Thymus (tissue), 14 donors: ENCODE measurements at places on chromosomes 1 and 21. TPM values are rescaled to one million over a fixed set of nuclear protein-coding genes. Genes with fewer than 3 reads are reported as not detected.

Gene TSPAN2
- total RNA-seq, result 4.5 TPM

Gene LAPTM5
- 88.6 TPM for total RNA-seq

Gene MATN1
- total RNA-seq, result 0.14 TPM

Gene APOBEC4
- not detected for total RNA-seq

Gene RPTN
- 0.09 TPM for total RNA-seq

Gene CFAP410
- 15.3 TPM for total RNA-seq

Gene LMX1A
- total RNA-seq, result 0.05 TPM

DNA sequence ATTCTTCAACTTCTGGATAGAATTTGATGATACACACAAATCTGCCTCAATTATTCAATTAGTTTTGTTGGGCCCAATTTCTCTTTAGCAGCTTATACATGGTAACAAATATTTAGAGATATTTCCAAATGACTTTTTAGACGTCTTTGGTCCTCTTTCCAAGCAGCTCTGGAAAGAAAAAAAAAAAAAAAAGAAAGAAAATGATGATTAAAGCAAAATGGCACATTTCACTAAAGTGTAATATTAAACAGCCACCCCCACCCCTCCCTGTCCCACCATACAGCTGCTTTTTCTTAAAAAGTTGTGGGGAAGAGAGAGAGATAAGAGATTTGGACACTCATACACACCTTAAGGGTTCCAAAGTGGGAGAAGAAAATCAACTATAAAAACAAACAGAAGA lies 977 bp downstream of the METTL18 start:
- no peak for DNase-seq
- H3K4me3 ChIP-seq, result peak overlapping the region; percentile 63
- no peak overlapping the region for H3K27ac ChIP-seq
- no peaks in the 10 kb centered on the region for H3K27me3 ChIP-seq

DNA sequence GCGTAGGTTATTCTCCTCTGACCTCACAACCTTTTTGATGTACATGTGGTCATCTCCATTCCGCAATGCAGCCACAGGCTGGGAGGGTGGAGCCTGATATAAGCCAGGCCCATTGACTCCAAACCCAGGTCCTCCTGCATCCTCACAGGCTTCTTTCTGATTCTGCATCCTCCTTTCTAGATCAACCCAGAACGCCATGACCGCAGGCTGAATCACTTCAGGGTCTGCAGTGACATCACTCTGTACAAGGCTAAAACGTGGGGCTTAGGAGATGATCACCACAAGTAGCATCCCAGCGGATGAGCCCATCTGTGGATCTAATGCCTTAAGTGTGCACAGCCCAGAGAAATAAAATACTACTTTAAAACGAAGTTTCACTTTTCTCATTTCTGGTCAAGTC lies 16.1 kb downstream of the EBNA1BP2 start:
- no peaks in the 10 kb centered on the region for H3K36me3 ChIP-seq
- H3K4me1 ChIP-seq, result no peaks in the 10 kb centered on the region
- DNase-seq, result no peak
- no peak overlapping the region for H3K27ac ChIP-seq
- no peaks in the 10 kb centered on the region for H3K27me3 ChIP-seq
- no peak overlapping the region for H3K4me3 ChIP-seq

DNA sequence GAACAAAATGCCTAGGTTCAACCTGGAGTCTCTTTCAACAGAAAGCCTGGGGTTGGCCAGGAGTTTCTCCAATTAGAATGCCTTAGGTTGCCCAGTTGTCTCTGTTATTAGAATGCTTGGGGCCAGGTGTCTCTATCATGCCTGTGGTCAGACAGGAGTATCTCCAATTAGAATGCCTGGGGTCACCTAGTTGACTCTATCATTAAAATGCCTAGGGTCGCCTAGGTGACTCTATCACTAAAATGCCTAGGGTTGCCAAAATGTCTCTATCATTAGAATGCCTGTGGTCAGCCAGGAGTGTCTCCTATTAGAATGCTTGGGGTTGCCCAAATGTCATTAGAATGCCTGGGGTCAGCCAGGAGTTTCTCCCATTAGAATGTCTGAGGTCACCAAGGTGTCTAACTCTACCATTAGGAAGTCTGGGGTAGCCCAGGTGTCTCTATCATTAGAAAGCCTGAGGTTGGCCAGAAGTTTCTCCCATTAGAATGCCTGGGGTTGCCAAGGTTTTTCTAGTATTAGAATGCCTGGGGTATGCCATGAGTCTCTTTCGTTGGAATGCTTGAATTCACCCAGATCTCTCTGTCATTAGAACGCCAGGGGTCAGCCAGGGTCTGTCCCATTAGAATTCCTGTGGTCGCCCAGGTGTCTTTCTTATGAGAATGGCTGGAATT lies 57.9 kb downstream of the RNF187 start:
- H3K4me1 ChIP-seq, result no peaks in the 10 kb centered on the region
- no peak overlapping the region for H3K27ac ChIP-seq
- H3K36me3 ChIP-seq, result no peaks in the 10 kb centered on the region
- H3K27me3 ChIP-seq, result no peaks in the 10 kb centered on the region

DNA sequence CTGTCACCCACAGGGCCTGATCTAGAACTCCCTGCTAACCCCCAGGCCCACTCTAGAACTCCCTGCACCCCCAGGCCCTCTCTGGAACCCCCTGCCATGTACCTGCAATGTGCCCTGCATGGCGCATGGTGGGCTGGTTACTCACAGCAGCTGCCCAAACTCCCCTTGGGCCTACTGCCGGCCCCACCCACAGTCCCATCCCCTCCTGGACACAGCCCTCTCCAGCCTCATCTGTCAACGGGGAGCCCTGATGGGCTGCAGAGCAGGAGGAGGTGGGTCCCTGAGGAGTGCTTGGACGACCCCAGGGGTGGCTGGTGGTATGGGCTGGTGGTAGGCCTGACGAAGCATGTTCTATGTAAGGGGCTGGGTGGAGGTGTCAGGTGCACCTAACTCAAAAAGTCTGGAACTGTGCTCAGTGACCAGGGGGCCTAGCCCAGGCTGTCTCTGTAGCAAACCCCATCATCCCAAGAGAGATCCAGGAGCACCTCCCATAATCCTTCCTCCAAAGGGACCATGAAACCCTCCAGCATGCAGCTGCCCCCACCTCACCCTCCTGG lies 19.0 kb upstream of the PRSS38 start:
- no peaks in the 10 kb centered on the region for H3K4me1 ChIP-seq
- H3K27me3 ChIP-seq, result peaks cover 27% of the 10 kb centered on the region
- no peak overlapping the region for H3K4me3 ChIP-seq
- no peak for DNase-seq
- H3K27ac ChIP-seq, result no peak overlapping the region

GRCh38 chr1:188988589-188988988 lies 1489.1 kb downstream of the BRINP3 start:
- no peaks in the 10 kb centered on the region for H3K27me3 ChIP-seq
- H3K4me1 ChIP-seq, result no peaks in the 10 kb centered on the region
- no peak overlapping the region for H3K4me3 ChIP-seq
- no peaks in the 10 kb centered on the region for H3K36me3 ChIP-seq

DNA sequence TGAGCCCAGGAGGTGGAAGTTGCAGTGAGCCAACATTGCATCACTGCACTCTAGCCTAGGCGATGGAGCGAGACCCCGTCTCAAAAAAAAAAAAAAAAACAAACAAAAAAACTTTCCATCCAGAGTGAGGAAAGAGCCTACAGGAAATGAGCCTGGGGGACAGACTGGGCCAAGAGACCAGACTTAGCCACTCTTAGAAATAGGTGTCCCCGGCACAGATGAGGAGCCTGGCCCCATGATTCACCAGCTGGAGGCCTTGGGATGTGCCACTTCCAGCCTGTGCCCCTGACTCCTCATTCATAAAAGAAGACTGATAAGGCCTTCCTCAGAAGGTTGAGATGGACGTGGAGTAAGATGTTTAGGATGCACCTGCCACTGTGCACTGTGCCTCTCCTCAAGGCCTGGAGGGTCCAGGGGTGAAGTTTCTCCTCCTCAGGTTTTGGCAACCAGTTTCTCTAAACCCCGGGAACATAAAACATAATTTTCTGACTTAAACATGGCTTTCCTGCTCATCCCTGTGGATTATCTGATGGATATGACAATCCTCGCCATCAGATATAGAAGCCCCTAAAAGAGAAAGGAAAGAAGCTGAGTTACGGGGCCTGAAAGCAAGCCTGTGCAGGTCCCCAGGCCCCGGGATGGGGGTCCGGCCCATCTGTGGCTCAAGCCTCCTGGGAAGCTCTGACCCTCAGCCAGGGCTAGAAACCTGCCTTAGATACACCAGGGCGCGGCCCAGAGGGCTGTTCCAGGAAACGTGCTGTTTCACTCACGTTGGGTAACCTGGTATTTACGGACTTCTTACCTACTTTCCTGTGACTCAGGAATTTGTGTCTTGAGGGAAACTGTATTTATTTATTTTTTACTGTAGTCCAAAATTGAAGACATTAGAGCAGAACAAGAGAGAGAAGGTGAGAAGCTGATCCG lies 26.0 kb downstream of the MX1 start:
- DNase-seq, result no peak
- H3K36me3 ChIP-seq, result peaks cover 87% of the 10 kb centered on the region
- no peak overlapping the region for H3K4me3 ChIP-seq
- no peak overlapping the region for H3K27ac ChIP-seq

- H3K36me3 ChIP-seq, result no peaks in the 10 kb centered on the region
- H3K27me3 ChIP-seq, result peaks cover 9% of the 10 kb centered on the region
- H3K4me3 ChIP-seq, result no peak overlapping the region
- H3K27ac ChIP-seq, result no peak overlapping the region
Observed at GRCh38 chr1:31584869-31585735, 8.8 kb downstream of the TINAGL1 start.

GRCh38 chr1:95636897-95637296 lies 402.9 kb downstream of the RWDD3 start:
- H3K4me1 ChIP-seq, result no peaks in the 10 kb centered on the region
- no peak overlapping the region for H3K27ac ChIP-seq
- no peaks in the 10 kb centered on the region for H3K27me3 ChIP-seq
- H3K4me3 ChIP-seq, result no peak overlapping the region
- DNase-seq, result no peak

GRCh38 chr1:169466259-169467230 lies 19.2 kb downstream of the SLC19A2 start:
- no peaks in the 10 kb centered on the region for H3K4me1 ChIP-seq
- peaks cover 8% of the 10 kb centered on the region for H3K36me3 ChIP-seq
- DNase-seq, result peak; percentile 29
- no peak overlapping the region for H3K27ac ChIP-seq
- H3K27me3 ChIP-seq, result no peaks in the 10 kb centered on the region
